ENCODE measurements at places on chromosomes 2 and 18.
A peak's percentile ranks its signal among the peaks of the same experiment; 100 is the strongest.

DNA sequence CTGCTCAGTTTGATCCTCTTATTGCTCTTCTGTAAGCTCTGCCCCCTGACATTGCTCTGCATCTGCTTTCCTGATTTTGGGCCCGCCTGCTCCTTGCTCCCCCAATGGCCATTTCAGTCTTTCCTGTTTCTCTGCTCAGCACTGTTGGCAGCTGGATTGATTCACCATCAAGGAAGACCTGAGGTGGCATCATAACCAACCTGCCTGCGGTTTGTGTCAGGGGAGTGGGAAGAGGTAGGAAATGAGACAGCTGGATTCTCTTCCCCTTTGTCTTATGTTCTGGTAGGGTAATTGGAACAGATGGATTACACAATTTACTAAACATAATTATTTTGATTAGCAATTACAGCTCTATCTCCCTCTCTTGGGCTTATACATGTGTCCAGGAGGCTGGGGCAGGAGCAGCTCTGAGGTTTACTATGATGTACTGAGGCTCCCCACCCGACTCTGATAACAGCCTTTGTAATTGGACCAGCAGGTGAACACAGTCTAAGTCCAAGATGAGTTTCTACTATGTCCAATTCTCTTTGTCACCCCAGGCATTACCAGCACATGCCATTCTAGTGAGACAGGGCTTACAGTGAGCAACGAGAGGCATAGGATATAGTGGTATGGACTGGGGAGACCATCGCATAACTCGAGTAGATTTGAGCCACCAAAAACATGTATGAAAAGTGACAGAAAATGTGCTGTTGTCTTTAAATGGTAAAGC, 151.8 kb upstream of the MMADHC start:
- no peak for DNase-seq

DNA sequence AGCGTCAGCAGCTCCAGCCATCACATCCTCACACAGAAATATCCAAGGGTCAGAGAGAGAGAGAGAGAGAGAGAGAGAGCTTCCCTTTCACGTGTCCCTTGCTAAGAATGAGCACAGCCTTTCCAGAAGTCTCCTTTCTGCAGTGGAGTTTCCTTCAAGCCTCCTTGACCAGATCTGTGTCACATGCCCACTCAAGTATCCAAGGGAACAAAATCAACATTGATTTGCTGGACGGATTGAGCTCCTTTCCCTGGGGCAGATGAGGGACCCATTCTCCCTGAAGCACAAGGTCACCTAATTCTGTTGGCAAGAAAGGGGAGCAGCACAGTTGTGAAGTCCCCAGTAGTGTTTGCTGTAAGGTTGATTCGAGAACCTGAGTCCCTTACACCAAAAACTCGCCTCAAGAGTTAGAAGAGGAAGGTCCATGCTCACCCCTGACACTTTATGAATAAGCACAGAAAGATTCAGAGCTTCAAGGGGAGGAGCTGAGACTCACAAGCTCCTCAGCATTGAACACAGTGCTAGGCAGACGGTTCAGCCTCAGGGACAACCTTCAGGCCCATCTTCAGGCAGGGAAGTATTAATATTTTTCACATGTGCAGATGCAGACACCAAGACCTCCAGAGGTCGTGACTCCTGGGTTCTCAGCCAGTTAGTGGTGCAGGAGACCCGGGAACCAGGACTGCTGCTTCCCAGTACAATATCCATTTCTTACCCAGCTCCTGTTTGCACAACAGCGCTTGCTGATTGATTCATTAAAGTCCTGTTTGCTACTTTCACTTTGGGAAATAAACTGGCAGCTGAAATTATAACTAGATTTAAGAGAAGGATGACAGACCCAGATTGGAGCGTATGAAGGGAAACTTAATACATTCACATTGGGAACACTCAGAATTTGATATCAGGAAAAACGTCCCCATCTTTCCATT, 38.2 kb upstream of the MARCO start:
- no peak for DNase-seq

GRCh38 chr2:224472827-224473226, 70.9 kb upstream of the FAM124B start:
- no peak for DNase-seq

DNA sequence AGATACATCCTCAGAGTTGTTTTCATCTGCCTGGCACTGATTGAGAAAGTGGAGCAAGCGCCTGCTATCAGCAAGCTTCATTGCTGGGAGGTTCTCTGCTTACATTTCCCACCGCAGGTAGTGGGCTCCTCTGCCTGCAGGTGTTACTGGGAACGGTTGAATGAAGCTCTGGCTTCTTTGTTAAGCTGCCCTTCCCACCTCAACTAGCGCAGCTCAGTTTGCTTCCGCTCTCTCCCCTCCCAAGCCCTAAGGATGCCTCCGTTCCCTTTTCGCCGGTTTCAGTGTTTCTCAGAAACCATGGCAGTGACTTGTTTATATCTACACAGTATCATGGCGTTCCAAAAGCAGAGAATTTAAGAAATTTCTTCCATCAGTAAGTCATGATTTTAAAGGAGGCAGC, 72.2 kb upstream of the B3GNT7 start:
- no peak for DNase-seq

DNA sequence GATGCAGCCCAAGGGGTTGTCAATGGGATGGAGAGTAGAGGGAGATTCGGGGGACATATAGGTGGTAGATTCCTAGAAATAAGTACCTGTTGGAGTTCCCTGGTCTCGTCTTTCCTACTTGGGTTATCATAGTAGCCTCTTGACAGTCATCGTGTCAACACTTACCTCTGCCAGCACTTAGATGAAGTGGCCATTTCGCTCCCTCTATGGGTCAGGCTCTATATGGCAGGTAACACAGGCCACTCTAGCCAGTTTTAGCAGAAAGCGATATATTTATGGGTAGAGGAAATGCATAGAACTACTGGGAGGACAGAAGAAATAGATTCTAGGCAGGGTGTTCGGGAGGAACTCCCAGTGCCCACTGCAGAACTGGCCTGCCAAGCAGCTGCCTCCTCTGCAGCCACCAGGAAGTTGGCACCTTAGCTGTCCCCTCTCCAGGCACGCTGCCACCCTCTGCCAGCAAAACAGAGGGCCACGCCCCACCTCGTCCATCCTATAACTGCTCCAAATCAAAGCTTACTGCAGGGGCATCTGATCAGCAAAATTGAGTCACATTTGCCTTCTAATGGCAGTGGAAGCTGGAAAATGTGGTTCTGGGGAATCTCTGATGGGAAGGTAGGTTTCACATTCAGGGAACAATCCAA, 181.3 kb downstream of the INSIG2 start:
- DNase-seq, result no peak

DNA sequence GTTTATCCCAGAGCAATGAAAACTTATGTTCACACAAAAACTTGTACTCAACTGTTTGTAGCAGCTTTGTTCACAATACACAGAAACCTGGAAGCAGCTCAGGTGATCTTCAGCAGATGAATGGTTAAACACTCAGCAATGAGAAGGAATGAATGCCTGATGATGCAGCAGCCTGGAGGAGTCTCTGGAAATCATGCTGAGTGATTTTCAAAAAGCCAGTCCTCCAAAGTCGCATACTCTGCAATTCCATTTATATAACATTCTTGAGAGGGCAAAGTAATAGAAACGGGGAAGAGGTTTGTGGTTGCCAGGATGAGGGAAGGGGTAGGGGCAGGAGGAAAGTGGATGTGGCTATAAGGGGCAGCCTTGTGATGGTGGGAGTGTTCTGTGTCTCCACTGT, 108.1 kb downstream of the CTIF start:
- DNase-seq, result no peak

GRCh38 chr2:153864022-153864421, 7.7 kb upstream of the GALNT13 start:
- no peak for DNase-seq

DNA sequence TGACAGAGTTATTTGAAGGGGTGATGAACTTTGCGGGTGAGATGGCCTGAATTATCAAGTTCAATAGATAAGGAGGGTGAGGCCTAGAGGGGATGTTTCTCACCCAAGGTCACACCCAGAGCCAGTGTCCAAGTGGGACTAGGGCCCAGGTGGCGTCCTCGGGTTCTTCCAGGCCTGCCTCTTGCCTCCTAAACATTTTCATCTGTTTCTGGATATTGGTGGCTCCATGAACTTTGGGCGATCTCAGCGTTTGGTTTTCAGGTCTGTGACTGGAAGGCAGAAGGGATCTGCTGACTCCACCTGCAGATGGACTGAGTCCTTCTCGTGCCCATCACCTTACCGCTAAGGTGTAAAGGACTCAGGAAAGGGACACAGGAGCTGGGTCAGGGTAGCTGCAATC, 137.3 kb downstream of the DDX1 start:
- no peak for DNase-seq

DNA sequence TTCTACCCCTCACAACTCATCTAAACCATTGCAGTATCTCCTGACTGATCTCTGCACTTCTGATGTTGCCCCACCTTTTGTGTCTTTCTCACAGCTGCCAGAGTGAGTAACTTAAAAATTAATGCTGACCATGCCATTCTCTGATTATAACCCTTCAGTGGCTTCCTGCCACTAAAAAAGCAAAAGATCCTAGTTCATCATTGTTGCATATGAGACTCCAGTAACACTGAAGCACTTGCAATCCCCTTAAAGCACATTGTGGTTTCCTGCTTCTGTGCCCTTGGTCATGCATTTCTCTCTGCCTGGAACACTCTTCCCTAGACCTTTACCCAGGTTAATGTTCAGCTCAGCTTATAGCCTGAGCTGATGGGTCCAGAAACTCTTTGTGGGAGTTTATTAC, 95.1 kb upstream of the WDSUB1 start:
- DNase-seq, result peak; percentile 77

- peak; percentile 61 for DNase-seq
Observed at GRCh38 chr2:232075859-232076258, 114.3 kb downstream of the DIS3L2 start.

DNA sequence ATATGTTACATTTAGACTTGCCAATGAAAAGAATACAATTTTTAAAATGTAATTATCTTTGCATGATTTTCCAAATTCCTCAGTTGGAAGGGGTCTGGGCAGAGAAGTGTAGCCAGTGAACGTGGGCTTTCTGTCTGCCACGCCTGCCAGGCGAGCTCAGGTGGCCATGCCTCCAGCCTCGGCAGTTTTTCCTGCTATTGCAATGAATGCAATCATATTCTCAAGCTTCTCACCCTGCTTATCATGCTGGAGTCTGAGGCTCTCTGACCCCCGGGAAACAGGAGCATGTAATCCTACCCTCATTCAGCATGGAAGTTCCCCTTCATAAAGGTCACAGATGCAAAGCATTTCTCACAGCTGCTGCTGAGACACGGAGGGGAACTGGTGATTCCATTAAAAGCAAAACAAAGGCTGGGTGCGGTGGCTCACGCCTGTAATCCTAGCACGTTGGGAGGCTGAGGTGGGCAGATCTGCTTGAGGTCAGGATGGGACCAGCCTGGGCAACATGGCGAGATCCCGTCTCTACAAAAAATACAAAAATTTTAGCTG, 154.8 kb downstream of the MBP start:
- DNase-seq, result no peak

- DNase-seq, result no peak
Observed at GRCh38 chr2:147100406-147101035, 744.3 kb upstream of the ACVR2A start.

All from kidney epithelial cell (primary cell).